ENCODE measurements at places on chromosomes 7 and 10.

GRCh38 chr7:125197731-125198393, 268.2 kb upstream of the POT1 start:
- no peak for DNase-seq

- no peak for DNase-seq
These were observed 74.7 kb upstream of the CAMK2B start for GRCh38 chr7:44400033-44400511.

DNA sequence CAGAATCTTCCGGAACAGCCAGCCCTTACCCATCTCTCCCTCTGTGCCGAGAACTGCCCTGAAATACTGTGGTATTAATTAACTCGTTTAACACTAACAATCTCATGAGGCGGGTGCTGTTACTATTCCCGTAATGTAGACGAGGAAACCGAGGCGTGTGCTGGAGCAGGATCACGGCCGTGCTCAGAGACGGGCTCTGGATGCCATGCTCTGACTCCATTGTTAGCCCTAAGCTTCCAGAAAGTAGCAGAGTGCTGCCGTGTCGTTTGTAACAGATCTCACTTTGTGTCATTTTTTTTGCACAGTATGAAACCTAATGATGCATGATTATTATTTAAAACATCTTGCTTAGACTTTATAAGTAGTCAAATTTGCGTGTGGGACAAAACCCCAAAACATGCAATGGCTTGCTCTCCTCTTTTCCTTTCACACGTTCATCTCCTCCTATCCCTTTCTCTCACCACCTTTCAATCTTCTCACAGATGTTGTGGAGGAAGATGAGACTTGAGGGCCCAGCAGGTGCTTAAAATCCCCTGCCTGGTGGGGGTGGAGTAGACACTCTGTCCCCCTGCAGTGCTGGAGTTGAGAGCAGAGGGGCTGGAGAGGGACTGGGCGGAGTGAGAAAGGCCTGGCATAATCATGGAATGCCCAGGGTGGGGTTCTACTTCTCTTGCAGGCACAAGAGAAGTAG, 482 bp upstream of the ACTR3C start:
- DNase-seq, result no peak

GRCh38 chr10:77282163-77282562, 355.4 kb downstream of the KCNMA1 start:
- no peak for DNase-seq

GRCh38 chr10:132588301-132589013, 50.9 kb downstream of the INPP5A start:
- DNase-seq, result no peak
